Left ventricle myocardium inferior (tissue), 1 donor: ENCODE measurements at places on chromosomes 7 and 10. TPM values are rescaled to one million over a fixed set of nuclear protein-coding genes. Genes with fewer than 3 reads are reported as not detected.

SPDYE5 gene
- total RNA-seq, result not detected

DNA sequence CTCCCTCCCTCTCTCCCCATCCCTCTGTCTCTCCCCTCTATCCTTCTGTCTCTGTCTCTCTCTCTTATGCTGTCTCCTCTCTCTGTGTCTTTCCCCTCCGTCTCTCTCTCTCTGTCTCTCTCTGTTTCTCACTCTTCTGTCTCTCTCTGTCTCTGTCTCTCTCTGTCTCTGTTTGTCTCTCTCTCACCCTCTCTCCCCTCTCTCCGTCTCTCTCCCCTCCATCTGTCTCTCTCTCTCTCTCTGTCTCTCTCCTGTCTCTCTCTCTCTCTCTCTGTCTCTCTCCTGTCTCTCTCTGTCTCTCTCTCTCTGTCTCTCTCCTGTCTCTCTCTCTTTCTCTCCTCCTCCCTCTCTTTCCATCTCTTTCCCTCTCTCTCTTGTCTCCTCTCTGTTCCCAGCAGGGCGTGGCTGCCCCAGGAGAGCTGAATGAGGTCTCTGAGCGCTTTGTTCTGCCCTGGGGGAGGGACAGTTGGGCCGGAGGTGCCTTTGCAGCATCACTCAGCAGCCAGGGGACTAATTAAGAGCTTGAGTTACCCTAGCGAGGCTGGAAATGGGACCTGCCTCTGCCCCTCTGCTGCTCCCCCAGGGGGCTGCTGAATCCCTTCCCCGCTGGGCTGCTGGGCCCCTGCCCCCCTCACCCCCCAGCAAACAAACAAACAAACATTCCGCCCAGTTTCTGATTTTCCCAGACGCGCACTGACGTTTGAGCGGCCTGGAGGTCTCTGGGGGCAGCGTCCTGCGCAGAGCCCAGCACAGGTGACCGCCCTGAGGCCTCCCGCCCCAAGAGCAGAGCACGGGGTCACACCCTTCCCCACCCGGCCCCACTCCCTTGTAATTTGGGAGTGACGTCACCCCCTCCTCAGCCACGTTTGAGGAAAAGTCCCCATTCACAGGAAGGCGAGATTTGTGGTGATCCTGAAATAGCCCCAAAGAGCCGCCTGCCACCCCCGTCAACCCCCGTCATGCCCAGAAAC, 68.1 kb downstream of the PDGFA start:
- peaks cover 26% of the 10 kb centered on the region for H3K4me1 ChIP-seq
- H3K4me3 ChIP-seq, result no peak overlapping the region
- no peak for DNase-seq
- H3K27ac ChIP-seq, result no peak overlapping the region
- H3K36me3 ChIP-seq, result no peaks in the 10 kb centered on the region

- no peaks in the 10 kb centered on the region for H3K36me3 ChIP-seq
- H3K4me3 ChIP-seq, result no peak overlapping the region
- H3K4me1 ChIP-seq, result no peaks in the 10 kb centered on the region
- H3K27ac ChIP-seq, result no peak overlapping the region
- no peaks in the 10 kb centered on the region for H3K27me3 ChIP-seq
Measured at GRCh38 chr7:137462847-137463246, 119.3 kb upstream of the PTN start.

- H3K36me3 ChIP-seq, result no peaks in the 10 kb centered on the region
- H3K4me3 ChIP-seq, result no peak overlapping the region
- DNase-seq, result no peak
- H3K27ac ChIP-seq, result no peak overlapping the region
- H3K4me1 ChIP-seq, result no peaks in the 10 kb centered on the region
Measured at GRCh38 chr10:97175586-97175985, 10.2 kb downstream of the SLIT1 start.

DNA sequence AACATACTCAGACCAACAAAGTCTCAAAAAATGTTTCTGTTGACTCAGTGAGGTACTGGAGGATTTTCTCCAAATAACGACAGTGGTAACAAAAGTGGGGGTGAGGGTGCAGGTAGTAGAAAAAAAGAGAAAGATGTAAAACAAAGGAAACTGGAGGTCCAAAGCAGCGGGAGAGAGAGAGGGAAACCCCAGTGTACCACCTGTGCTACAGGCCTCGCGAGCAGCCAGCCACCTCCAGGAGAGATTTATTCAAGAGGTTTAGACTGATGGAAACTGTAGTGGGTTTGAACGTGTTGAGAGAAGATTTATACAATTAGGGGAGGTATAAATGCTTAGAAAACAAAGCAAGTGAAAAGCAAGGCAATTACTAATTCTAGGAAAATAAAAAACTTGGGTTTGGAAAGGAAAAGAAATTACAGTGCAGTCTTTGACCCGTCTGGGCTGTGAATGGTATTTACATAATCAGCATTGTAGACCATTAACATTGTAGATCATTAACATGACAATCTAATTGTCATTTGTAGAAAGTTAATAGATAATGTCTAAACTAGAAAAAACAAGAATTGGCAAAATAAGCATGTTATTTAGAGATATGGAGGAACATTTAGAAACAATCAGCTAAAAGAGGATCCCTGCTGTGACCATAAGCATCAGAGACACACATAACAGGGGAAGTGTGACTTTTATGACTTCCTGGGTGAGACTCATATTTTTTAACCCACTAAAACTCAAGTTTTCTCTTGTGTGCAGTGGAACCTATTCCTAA, 180.0 kb downstream of the RELN start:
- no peaks in the 10 kb centered on the region for H3K27me3 ChIP-seq
- no peaks in the 10 kb centered on the region for H3K36me3 ChIP-seq
- no peaks in the 10 kb centered on the region for H3K4me1 ChIP-seq
